DMS53 (cell line): ENCODE measurements at places on chromosomes 2 and 18.

GRCh38 chr2:145736871-145737270 lies 1217.0 kb upstream of the ZEB2 start:
- no peak for DNase-seq

GRCh38 chr2:173457366-173457765 lies 102.7 kb downstream of the CDCA7 start:
- DNase-seq: no peak

DNA sequence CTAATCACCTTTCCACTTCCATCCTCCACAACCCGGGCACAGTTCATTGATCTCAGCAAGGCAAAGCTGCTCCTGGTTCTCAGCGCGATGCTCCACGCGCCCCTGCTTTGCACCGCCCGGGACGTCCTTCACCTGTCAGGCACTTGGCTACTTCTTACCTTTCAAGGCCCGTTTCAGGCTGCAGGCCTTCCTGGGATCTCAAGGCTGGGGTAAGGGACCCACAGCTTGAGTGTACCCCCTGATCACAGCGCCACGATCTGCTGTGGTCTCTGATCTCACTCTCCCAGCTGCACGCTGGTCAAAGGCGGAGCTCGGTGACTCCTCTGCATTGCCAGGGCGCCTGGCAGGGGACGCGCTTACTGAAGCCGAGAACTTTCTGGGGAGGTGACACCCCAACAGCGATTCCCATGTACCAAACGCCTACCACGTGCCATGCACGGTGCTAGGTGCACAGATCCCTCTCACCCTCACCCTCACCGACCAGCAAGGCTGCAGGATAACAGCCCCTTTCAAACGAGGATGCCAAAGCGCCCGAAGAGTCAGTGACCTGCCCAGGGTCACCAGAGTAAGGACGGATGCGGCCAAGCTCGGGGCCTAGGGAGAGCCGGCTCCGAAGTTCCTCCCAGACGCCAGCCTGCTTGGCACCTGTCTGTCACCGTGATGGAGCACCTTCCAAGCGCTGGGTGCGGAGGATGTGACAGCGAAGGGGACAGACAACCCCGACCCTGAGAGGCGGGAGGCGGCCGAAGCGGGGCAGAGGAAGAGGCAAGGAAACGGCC lies 818 bp downstream of the ITGB1BP1 start:
- peak; percentile 73 for DNase-seq

DNA sequence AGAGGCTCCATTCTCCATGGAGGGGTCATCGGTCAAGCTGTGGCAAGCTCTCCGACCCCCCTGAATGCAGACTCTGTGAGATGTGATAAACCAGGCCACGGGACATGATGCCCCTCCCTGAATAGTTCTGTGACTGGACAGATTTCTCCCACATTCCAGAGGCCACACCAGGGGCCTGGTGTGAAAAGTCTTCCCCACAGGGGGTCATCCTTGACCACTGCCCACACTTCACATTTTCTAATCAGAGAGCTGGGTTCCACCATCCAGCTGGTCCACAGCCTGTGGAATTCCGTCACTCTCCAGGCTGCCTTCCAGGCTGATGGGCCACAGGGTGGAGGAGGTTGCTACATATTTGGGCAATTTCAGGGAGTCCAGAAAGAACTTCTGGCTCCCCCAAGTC lies 51.3 kb upstream of the CYRIA start:
- DNase-seq: no peak

GRCh38 chr18:64201781-64202180 lies 52.9 kb upstream of the LINC00305 start:
- no peak for DNase-seq

GRCh38 chr2:80303006-80303908 lies 1.3 kb downstream of the LRRTM1 start:
- no peak for DNase-seq

DNA sequence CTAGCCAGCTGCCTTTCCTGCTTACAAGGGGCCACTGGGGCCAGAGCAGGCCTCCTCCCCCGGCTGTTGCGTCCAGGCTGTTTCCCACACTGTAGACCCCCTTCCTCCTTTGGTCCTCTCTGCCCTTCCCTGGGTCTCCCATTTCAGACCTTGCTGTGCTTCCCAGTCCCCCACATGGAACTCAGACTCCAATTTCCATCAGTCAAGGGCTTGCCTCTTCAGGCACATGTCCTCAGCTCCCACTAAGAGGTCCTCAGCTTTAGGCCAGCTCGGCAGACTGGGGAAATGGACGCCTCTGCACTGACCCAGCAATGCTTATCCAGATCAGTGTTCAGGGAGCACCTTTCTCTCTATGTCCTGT lies 98.0 kb upstream of the BZW1 start:
- DNase-seq: peak; percentile 50

GRCh38 chr2:121888189-121888557 lies 132.7 kb downstream of the TSN start:
- DNase-seq: peak; percentile 53

- DNase-seq: no peak
Measured at GRCh38 chr2:201574766-201575165, 68.5 kb downstream of the TMEM237 start.

DNA sequence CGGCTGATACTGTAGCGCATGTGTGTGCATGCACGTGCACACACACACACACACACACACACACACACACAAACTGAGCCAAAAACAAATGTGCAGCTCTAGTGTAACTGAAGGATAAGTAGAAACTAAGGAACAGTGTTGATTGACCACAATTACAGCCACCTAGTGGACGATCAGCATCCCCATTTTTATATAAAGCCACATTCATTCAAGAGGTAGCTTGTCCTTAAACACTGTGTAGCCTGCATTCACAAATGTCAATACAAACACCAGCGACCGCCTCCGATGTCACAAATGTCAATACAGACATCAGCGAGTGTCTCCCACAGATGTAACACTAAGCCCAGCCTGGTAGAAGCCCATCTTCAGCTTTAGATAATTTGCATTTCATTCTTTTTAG lies 167.4 kb downstream of the PTGR3 start:
- peak; percentile 74 for DNase-seq

DNA sequence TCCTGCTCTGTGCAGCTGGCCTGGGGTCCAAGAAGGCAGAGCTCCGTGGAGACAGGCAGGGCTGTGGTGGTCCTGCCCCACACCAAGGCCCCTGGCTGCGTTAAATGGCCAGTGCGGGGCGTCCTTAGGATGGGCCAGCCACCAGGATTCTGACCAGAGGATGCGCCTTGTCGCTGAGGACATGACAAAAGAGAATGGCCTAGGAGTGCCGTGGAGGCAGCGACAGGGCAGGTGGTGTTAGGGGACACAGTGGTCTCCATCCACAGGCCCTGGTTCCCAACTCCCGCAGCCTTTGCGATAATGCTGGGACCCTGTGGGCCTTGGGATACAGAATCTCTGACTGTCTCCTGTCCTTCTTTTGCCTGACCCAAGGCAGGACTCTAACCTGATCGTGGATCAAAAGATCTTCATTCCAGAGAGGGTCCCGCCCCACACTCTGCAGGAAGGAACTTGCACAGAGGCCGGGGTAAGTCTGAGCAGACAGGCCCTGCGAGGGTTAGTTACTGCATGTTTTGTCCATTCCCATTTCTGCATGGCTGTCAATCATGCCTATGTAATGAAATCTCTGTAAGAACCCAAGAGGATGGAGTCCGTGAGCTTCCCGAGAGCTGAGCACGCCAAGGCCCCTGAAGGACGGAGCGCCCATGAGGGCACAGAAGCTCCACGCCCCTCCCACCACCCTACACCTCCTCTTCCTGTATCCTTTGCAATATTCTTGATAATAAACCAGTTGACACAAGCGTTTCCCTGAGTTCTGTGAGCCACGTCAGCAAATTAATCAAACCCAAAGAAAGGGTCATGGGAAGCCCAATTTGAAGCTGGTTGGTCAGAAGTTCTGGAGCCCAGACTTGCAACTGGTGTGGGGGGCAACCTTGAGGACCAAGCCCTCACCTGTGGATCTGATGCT lies 251.5 kb upstream of the SALL3 start:
- no peak for DNase-seq

DNA sequence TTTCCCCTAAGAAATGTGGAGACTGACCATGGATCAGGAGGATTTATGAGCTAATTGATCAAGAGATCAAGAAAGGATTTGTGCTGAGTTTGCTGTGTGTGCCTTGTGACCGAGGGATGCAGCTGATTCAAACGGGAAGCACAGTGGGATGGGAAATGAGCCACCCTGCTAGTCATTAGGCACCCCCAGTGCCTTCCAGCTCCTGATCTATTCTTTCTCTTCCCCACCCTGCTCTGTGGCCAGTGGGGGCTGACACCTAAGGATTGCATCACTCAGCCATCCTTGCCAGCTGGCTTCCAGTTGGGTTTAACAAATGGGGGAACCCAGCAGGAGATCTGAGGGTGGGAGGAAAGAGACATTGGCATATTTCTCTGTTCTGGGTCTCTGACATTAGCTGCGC lies 132.2 kb upstream of the CXCR4 start:
- no peak for DNase-seq
